ACHN (cell line): ENCODE measurements at places on chromosomes 16 and 17.

- DNase-seq, result no peak
Observed at GRCh38 chr17:41211845-41212466, 14.5 kb upstream of the KRTAP9-2 start.

DNA sequence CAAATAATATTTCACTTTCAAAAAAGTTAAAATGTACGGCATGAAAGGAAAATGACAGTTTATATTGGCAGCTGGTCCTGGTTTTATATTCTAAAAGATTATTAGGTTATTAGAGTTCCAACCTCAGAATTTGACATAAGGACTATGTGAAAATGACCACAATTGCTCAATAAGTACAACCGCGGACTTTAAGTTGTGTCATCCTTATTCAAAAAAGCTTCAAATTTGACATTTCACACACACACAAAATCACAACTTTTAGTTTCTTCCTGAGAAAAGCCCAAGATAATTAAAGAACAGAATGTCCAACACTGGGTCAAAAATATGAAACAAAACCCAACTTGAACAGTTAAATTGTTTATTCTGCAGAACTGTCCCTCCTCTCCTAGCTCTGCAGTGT, 133.2 kb upstream of the AXIN2 start:
- DNase-seq, result no peak

DNA sequence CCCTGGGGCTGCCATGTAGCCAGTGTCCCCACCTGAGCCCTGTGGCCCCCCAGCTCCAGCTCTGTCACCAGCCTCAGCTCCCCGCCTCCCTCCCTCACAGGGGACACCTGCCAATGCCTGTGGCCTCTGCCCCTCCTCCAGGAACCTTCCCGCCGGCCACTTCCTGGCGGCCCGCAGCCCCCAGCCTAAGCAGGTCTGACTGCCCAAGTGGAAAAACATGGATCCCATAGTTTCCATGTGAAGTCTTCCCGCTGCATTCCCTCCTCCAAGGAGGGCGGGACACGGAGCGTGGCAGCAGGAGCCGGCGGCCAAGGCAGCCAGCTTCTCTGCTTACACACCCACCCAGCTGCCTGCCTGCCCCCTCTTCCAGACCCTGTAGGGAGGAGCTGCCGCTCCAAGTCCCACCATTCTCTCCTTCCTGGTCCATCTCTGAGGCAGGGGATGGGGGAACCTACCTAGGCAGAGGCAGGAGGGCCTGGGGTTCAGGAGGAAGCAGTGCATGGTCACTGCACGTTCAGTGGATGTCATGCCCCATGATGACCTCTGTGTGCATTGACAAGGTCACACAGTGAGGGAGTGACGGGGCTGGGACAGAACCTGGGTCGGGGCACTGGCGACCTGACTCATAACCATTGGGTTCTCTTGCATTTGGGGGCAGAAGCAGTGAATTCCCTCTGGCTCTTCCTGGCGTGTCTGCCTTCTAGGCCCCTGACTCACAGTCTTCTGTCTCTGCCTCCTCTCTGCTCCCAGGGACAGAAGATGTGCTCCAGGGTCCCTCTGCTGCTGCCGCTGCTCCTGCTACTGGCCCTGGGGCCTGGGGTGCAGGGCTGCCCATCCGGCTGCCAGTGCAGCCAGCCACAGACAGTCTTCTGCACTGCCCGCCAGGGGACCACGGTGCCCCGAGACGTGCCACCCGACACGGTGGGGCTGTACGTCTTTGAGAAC, 8.7 kb downstream of the VASN start:
- DNase-seq, result no peak

GRCh38 chr17:45243750-45244149, 18.1 kb downstream of the SPATA32 start:
- DNase-seq, result no peak
